GM13977 (cell line): ENCODE measurements at places on chromosomes 12 and 14.
A peak's percentile ranks its signal among the peaks of the same experiment; 100 is the strongest.

DNA sequence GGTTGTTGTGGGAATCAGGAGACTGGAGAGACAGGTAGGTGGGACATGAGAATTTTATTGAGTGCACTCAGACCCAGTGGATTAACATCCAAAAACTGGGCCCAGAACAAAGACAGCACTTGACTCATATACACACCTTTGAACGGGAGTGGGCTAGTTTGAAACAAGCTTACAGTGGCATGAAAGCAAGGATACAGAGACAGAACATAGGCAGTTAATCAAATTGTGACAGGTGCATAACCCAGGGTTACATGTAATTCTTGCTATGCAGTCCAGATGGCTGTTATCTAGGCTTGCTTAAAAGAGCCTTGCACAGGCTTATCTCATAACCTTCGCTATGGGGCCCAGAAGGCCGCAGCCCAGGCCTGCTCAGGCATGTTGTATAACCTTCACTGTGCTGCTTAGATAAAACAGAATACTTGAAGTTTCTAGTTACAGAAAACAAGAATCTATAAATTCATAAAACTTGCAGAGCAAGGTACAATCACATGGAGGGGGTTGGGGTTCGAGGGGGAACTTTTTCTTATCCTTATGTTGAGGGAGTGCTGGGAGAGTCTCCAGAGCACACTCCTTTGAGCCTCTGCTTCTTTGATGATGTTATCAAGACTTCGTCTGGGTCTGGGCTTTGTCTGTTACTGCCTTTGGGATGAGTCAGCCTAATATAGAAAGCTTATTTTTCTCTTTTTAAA, 81.7 kb downstream of the TNFAIP2 start:
- DNase-seq = no peak

GRCh38 chr12:7060353-7060954, at the start of gene C1S:
TSS of gene C1S (plus strand) at chr12:7060718. CDS start at chr12:7061913, 1,195 bp downstream.
- no peak for DNase-seq

GRCh38 chr12:106309671-106310505, 7.4 kb downstream of the TCP11L2 start:
- DNase-seq = no peak

DNA sequence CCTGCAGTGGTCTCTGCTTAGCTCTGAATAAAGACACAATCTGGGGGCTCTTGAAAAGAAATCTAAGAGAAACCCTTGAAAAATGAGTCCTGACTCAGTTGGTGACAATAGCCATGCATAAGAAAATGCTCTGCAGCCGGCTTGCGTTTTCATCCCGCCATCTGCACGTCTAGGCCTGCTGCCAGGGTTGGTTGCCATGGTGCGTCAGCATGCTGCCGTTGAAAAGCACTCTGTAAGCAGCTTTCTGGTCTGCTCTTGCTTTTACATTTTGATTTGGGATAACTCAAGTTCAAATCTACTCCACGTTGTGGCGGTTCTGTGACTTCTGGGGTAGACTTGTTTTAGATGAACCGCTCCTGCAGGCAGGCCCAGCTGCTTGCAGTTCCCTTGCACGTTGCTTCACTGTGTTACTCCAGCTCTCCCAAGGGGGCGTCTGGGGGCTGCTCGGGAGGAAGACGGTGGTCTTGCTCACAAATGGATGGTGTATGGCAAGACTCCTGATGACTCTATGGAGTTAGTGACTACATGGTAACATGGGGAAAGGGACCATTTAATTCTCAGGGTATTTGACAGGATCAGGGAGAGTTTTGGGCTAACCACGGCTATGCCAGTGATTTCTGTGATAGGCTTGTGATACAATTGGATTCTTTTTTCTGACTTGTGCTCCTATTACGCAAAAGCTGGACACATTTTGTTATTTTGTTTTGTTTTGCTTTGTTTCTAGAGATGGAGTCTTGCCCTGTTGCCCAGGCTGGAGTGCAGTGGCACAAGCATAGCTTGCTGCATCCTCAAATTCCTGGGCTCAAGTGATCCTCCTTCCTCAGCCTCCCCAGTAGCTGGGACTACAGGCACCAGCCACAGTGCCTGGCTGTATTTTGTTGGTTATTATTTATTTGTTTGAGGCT, 15.8 kb downstream of the WNT5B start:
- no peak for DNase-seq

- no peak for DNase-seq
Observed at GRCh38 chr14:75551021-75551420, 27.4 kb upstream of the FLVCR2 start.

DNA sequence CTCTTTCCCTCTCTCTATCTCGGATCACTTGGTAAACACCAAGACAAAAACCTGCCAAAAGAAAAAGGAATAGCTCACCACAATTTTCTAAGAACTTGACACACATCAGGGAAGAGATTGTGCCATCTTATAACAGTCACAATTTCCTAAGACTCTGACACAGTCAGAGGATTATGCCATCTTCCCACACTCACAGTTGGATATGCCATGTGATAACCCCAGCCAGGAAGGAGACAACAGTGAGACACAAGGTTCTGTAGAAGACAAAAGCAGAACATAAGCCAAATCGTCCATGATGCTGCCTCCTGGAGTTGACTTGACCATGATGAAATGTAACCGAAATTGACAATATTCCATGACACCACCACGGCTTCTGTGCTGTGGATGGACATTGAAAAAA, 2.8 kb upstream of the CLEC9A start:
- no peak for DNase-seq

GRCh38 chr12:2333491-2334195, 280.9 kb downstream of the CACNA1C start:
- DNase-seq = no peak

GRCh38 chr14:51750542-51750941, 98.8 kb downstream of the FRMD6 start:
- DNase-seq = no peak

DNA sequence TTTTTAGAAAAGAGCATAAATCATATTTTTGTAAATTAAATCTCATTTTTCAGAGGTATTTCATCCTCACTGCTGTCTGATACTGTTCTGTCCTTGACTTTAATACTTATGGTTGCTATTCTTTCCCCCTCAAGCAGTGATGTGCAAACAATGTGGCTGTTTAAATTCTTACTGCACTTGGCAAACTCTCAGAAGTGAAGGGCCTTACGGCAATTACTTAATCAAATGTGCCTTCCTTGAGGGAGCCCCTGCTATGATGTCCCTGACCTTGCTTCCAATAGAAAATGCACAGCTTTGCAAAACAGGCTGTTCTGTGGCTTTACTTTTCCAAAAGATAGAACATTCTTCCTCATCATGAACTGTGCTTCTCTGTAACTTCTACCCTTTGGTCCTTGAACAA, 35.2 kb downstream of the UBE3B start:
- no peak for DNase-seq

DNA sequence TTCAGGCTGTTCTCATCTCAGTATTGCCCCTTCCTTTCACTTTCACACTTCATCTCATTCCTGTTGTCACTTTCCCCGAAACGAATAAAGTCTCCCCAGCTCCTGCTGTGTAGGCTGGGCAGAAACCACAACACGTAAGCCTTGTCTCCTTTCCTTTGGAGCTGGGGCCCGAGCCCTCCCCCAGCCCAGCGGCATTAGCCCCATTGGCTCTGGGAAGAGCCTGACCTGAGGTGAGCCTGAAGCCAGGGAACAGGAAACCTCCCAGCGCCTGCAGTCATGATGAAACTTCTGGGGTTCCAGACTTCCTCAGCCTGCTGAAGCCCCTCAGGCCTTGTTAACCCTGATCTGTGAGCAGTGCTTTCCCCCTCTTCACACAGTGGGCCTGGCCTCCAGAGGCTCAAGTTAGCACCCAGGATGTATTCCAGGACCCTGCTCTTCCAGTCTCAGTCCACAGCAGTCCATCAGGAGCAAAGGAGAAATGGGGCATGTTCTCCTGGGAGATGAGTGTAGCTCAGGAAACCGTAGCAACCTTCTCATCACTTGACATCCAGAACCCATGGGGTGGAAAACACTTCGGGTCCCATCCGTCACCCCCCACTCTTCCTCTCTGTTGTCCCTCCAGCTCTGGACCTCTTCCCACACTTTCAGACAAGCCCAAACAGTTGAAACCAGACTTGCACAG, 21.8 kb downstream of the VASH1 start:
- DNase-seq = peak; percentile 66

- DNase-seq = no peak
Observed at GRCh38 chr14:23751616-23752015, 115.5 kb downstream of the DHRS2 start.

GRCh38 chr12:46763230-46763629, 62.6 kb downstream of the SLC38A4 start:
- no peak for DNase-seq

- DNase-seq = no peak
Observed at GRCh38 chr14:35346738-35347322, 54.6 kb downstream of the PSMA6 start.

GRCh38 chr12:87667378-87667777, 361.8 kb downstream of the C12orf50 start:
- DNase-seq = no peak

DNA sequence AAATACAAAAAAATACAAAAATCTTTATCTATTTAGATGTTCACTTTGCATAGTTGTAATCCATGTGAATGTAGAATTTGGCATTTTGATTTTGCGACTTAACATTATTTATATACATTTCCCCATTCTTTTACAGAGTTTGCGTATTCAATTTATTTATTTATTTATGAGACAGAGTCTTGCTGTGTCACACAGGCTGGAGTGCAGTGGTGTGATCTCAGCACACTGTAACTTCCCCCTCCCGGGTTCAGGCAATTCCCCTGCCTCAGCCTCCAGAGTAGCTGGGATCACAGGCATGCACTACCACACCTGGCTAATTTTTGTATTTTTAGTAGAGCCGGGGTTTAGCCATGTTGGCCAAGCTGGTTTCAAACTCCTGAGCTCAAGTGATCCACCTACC, 25.3 kb upstream of the STRN3 start:
- DNase-seq = no peak

- DNase-seq = no peak
Observed at GRCh38 chr12:68028647-68029046, 39.4 kb downstream of the IFNG-AS1 start.

- DNase-seq = no peak
Observed at GRCh38 chr14:28565345-28565744, 201.2 kb upstream of the FOXG1 start.

GRCh38 chr12:109264943-109265650, 44.0 kb downstream of the FOXN4 start:
- no peak for DNase-seq

DNA sequence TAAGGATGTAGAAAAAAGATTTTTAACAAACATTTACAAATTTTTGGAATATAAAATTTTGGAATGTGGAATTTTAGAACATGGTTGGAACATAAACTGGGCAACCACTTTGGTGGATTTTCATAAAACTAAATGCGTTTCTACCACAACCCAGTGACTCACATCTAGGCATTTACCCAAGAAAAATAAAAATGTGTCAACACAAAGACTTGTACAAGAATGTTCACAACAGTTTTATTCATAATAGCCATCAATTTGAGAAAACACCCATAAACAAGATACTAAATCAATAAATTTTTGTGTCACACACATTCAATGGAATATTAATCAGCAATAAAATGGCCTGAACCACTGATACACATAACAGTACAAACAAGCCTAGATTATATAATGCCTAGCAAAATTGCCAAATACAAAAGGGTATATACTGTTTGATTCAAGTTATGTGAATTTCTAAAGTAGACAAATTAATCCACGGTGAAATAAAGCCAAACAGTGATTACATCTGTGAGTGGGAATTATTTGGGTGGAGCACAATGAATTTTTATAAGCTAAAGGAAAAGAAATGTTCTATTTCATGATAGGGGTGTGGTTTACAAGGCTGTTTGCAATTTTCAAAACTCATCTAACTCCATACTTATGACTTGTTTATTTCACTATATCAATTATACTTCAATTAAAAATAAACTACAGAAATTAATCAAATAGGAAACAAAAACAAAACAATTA, 415.2 kb upstream of the OR4E1 start:
- DNase-seq = no peak

DNA sequence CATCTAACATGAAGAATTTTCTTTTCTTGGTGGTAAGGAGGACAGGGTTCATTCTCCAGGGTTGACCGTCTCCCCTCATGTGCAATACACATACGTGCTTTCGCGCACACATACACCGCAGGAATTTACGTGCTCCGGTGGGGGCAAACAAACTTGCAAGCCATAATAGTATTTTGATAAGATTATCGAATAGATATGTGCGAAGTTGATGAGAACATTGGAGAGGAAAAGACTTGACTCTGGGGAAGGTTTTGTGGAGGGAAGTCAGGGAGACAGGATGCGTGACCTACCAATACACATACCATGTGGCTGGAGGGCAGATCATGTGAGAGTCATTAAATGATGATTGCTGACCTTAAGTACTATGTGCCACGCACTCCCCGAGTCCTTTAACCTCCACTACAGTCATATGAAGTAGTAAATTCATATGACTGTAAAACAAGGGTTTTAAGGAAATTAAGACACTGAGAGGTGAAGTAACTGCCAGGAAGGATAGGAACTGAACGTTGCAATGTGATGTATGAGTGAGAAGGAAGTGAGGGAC, 921 bp downstream of the RAD51B start:
- DNase-seq = no peak

DNA sequence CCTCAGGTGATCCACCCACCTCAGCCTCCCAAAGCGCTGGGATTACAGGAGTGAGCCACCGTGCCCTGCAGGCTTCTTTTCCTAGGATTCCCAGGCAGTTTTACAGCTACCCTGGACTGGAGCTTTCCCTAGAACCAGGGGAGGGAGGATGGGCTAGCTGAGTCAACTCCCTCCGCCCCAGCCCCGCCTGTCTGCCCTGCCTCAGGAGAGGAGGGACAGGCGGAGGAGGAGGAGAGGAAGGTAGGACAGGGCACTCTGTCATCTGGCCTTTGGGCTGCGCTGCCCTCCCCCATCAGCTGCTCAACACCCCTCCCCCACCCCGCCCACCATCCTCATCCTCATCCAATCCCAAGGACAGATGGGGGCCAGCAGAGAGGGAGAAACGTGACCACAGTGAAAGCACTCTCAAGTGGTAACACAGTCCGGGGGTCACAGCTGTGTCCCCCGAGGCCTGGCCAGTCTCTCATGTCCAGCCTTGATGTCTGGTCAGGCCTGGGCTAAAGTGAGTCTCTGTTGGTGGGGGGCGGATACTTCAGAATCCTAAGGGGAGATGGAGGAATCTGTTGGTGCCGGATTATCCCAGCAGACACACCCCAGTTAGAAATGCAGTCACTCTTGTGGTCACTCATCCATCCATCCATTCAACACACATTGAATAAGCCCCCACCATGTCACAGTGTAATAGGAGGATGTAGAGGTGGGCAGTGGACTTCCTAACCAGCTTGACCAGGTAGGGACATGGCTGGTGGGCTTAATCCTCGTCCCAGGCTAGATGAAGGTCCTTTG, 12.3 kb downstream of the FIGNL2 start:
- DNase-seq = no peak

GRCh38 chr14:91041450-91041849, 19.0 kb downstream of the RPS6KA5 start:
- DNase-seq = no peak

DNA sequence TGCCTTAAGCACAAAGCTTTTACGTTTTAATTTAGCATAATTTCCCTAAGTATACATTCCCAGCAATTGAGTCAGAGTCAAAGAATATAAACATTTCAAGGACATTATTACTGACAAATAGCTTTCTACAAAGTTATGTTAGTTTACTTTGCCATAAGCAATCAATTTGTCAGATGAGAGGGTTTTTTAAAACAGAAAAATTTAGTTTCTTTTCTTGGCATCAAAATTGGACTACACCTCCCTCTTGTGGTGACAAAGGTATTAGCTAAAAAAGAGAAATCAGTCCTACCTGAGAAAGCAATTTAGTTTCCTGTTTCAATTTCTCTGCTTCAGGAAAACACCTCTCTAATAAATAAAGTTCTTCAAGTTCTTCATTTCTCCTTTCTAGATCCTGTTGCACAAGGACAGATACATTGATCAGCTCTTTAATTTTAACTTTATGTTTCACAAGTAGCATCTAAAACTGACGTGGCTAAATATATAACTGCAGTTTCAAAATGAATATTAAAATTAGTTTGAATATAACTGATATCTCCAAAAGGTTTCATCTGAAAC, 39.9 kb downstream of the DNAI7 start:
- DNase-seq = peak; percentile 56
